ENCODE measurements at places on chromosomes 4 and X.

DNA sequence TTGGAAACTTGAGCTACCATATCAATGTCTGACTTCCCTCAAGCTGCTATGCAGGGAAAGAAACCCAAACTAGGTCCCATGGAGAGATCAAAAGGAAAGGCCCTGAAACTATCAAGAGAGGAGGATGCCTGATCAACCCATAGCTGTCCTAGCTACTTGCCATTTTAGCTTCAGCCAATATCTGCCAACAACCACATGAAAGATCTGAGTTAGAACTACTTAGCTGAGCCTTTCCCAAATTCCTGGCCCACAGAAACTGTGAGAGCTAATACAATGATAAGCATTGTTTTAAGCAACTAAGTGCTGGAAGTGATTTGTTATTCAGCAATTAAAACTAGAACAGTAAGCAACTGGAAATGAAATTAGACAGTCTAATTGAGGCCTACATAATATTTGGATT is 6.3 kb upstream of the ARHGEF38 start:
- no peak for DNase-seq

GRCh38 chr4:58247792-58248191 is 1137.6 kb upstream of the IGFBP7 start:
- DNase-seq, result no peak

DNA sequence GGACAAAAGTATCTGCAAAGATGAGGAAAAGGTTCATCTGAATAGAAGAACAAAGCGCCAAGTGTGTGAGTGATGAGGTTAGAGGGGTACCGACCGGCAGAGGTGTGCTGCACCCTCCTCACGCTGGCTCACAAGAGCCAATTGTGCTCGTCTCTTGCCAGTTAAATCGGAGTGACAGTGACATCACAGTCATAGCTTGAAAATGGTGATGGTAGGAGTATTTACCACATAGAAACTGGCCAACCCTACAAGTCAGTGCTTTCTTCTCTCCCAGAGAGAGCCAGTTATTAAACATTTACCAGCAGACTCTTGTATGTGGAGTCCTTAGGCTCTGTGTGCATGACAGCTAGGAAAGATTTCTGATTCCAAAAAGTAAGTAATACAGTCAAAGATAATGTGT is 32.4 kb downstream of the CLDN22 start:
- DNase-seq, result no peak

DNA sequence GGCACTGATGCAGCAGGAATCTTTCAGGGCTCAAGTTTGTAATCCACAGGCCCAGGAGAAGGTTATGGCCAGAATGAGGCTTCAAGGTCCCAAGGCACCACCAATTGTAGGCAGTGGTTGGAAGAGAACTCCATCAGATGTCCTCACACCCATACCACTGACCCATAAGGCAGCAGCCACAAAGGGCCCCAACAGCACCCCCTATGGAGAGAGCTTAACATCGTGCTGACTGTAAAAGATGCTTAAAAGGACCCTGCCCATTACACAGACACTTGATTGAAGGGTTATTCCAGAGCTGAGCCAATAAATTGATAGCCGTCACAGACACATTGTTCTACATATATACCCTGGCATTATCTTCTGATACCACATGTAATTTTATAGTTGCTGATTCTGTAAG is 113.7 kb downstream of the SOWAHB start:
- no peak for DNase-seq

DNA sequence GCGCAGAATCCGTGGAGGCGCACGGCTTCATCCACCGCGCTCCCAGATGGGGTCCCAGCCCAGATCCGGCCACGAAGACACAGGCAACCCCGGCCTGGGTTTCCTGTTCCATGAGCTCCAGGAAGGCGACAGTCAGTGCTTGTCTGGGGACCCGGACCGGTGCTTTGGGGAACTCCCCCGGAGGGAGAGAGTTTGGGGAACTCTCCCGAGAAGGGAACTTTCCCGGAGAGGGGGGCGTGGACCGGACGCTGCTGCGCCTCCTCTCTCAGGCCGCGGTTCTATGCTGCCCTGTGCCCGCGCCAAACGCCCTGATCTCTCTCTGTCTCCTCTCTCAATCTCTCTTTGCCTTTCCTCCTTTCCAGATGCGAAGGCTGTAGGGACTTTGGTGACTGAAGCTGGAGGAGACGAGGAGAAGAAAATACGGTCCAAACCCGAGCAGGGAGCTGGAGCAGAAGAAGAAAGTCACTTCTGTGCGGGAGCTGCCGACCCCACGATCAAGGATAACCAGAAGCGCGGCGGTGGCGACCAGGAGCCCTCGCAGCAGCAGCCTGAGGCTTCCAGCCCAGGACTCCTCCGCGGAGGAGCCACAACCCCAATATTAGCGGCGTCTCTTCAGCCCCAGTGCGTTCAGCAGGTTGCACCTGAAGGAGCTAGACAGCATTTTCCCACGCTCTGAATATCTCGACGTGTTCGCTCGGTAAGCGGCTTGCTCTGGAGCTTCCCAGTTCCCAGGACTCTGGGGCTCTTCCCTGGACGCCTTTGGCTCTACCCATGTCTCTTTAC is 47.6 kb upstream of the NKAP start:
- DNase-seq, result no peak

GRCh38 chr4:3637326-3638016 is 105.2 kb upstream of the LRPAP1 start:
- DNase-seq, result no peak

DNA sequence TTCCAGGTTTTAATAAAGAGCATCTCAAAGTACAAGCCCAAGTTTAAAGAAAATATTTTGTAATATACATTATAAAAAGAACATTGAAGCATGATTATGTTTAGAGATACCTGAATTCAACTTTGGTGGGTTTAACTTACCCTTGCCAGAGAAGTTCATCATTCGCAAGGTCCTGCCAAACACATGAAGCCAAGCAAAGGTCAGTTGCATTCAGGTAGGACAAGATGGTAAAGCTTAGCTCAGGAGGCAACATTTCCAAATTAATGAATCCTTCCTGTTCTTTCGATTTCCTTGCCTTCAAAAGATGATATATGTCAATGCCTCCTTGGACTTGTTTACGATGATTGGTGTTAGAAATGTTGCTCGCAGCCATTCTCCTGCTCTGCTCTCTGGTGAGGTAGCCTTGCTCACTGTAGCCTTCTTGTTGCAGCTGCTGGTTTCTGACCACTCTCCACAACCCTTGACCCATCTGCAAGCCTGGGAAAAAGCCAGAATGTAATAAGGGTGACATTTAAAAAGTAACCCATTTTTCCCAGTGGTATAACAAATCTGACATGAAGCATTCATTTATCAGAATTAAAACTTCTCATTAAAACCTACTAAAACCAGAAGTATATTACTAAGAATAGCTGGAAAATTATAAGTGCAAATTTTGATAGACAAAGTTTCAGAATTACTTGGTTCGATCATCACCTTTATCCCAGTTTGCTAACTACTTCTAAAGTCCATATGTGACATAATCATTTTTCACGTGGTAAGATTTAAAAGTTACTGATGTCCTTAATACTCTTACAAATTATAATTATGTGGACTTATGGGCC is 20.6 kb downstream of the FBXO8 start:
- DNase-seq, result no peak

GRCh38 chrX:51860679-51861078 is 32.7 kb upstream of the MAGED1 start:
- no peak for DNase-seq

DNA sequence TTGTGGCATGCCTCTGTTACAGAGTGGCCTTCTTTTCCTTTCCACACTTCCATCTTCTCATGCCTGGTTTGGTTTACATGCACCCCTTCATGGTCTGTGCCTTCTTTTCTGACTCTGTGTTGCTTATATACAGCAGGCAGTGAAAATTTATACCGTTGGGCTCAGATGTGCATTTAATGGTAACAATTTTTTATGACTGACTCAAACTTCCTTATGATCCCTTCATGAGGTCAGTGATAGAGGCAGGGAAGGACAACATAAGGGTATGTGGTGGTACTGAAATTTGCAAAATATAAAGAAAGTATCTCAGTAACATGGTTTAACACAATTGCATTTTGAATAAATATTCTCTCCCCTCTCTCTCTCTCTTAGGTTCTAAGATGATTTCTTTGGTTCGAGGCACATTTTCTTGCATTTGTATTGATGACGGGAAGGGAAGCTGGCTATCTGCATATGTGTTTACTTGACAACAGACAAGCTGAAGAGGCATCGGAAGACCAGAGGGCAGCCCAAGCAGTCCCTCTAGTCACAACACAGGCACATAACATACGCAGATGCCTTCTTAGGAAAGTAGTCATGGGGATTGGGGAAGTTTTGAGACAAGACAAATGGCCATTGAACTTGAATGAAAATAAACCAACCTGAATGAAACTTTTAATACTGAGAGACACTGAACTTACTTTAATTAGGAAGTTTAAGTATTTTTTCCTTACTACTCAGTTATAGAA is 163.3 kb upstream of the LEF1 start:
- DNase-seq, result no peak

DNA sequence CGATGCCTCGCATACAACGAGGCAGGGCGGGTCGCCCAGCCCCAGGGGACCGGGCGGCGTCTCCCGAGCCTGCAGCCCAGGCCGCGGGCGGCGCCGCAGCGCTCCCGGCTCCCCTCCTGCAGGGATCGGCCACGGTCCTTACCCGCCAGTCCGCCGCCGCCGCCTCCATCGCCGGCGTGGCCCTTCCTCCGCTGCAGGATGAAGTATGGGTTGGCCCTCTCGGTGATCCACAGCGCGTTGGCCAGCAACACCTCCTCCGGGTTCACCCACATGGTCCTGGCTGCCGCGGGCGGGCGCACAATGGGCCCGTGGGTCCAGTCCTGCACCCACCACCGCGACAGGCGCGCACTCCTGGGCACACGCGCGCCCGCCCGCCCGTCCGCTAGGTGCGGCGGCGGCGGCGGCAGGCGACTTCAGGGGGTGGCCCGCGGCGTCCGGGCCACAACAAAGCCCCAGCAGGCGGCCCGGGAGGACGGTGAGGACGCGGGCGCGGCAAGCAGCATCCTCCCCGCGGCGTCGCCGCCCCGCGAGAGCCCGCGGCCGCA is 339 bp downstream of the TBC1D9 start:
- no peak for DNase-seq

Data from activated T-helper 9 cell treated with anti-CD3 and anti-CD28 coated beads, Interleukin-2, amount 50 U/mL, for 16 hours (primary cell).